ENCODE measurements at places on chromosomes 1 and 21. TPM values are rescaled to one million over a fixed set of nuclear protein-coding genes. Genes with fewer than 3 reads are reported as not detected.

Gene SRSF4
- 145 TPM for total RNA-seq

Gene SPATA45
- not detected for total RNA-seq

Gene KRTAP19-1
- total RNA-seq: not detected

Gene UCHL5
- 78.5 TPM for total RNA-seq

Gene GBP3
- total RNA-seq: 7.5 TPM

Gene SARS1
- 128 TPM for total RNA-seq

Gene NPPB
- not detected for total RNA-seq

Gene MATN1
- 0.44 TPM for total RNA-seq

Gene NUP210L
- total RNA-seq: 0.07 TPM

Gene PAQR6
- total RNA-seq: 7.1 TPM

Gene STIL
- total RNA-seq: 27.6 TPM

Gene NTRK1
- 253 TPM for total RNA-seq

Gene L1TD1
- not detected for total RNA-seq

Gene PKLR
- not detected for total RNA-seq

Gene OR2L13
- total RNA-seq: not detected

Gene SLC45A3
- 1.5 TPM for total RNA-seq

Gene KCNJ6
- total RNA-seq: not detected

Gene SHC1
- 56.1 TPM for total RNA-seq

Gene TBX15
- total RNA-seq: not detected

Gene UTS2
- not detected for total RNA-seq

Gene F13B
- not detected for total RNA-seq

Gene GJA5
- not detected for total RNA-seq

Gene CAMK1G
- not detected for total RNA-seq

Gene LCE2A
- not detected for total RNA-seq

Gene PLA2G2D
- not detected for total RNA-seq

Gene LIN9
- 9.7 TPM for total RNA-seq

Gene TMEM61
- total RNA-seq: 0.16 TPM

Gene AMY1C
- total RNA-seq: not detected

Gene TFF1
- total RNA-seq: 0.48 TPM

Gene FAM163A
- total RNA-seq: not detected

Gene TEX38
- not detected for total RNA-seq

Gene COX20
- 33.2 TPM for total RNA-seq

Gene CCSAP
- 13.1 TPM for total RNA-seq

Gene GOLT1A
- 0.21 TPM for total RNA-seq

Gene PADI3
- total RNA-seq: not detected

Gene SLC2A5
- total RNA-seq: not detected

Gene PKN2
- 21.2 TPM for total RNA-seq

Gene DENND2C
- 0.30 TPM for total RNA-seq

Gene NGF
- not detected for total RNA-seq

Gene TNN
- total RNA-seq: not detected

Gene ST6GALNAC5
- not detected for total RNA-seq

Gene OR14K1
- not detected for total RNA-seq

Gene RGSL1
- not detected for total RNA-seq

Gene HSD11B1
- 8.2 TPM for total RNA-seq

Gene CPT2
- total RNA-seq: 25.3 TPM

Gene EXOC8
- 13.2 TPM for total RNA-seq
